ENCODE measurements at places on chromosomes 2 and 18.

DNA sequence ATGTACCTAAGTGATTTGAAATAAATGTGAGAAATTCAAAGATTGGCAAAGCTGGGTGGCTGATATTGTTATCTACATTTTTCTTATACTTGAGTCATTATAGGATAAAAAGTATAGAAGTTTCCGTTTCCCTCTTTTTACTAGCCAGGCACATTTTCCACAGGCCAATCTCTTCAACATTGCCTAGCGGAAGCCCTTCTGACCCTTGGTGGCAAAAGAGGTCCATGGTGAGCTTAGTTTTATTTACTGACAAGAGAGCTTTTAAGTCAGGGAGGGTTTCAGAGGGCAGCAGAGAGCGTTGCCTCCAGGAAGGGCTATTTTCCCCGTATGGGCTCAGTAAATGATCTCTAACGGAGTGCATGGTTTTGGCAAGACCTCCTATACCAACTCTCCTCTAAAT, 15.1 kb upstream of the RHOB start:
- no peak for DNase-seq

DNA sequence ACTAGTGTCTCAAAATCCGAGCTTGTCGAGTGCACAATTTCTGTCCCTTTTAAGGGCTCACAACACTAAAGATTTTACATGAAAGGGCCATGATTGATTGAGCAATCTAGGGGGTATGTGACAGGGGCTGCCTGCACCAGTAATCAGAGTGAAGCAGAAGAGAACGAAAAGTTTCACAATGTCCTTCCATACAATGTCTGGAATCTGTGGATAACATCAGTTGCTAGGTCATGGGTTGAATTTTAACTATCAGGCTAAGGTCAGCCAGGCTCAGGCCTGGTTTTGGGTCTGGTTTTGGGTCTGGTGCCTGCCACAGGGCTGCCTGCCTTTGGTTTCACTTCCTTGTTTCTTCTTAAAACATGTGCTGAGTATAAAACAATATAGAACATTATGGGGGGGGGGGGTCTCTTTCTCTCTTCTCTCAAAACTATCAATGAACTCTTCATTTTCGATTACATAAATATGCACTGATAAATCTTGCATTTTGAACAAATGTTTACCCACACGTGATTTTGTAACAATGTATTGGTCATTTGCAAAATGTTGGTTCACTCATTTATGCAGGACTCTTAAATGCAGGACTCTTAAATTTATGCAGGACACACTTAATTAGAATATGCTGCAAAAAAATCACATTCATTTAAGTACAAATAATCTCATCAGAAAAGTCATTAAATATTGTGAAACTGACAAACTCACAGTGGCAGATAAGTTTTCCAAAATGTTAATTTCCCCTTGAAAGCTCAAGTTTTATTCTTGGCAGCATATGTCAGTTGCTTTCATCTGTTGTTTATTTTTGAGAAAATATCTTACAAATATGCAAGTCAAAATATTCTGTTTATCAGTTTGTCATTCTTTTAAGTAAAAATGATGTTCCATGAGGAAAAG, 290.5 kb upstream of the KYNU start:
- DNase-seq = no peak

- DNase-seq = no peak
These were observed 2.0 kb upstream of the HK2 start for GRCh38 chr2:74831693-74832530.

DNA sequence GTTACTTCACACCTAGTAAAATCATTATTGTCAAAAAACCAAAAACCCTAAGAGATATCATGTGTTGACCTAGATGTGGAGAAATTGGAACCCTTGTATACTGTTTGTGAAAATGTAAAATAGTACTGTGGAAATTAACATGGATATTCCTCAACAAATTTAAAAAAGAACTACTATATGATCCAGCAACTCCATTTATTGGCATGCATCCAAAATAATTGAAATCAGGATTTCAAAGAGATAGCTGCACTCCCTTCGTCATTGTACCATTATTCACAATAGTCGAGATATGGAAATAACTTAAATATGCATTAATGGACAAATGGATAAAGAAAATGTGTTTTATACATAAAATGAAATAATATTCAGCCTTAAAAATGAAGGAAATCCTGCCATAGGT, 105.3 kb upstream of the ZC3H15 start:
- no peak for DNase-seq

DNA sequence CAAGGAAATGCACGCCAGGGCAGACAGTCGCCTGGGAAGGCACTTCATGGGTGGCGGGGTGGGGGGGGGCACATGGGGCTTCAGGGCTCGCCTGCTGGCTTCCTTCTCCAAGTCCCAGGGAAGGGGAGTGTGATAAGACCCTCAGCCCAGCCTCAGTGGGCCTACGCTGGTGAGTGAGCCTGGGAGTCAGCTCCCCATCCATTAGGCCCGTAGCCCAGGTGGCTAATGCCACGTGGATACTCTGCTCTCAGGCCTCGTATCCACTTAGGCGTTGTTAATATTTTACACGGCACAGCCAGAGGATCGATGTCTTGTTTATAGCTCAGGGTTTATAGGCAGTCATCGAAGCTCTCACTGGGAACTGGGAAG, 47.1 kb downstream of the KCNIP3 start:
- DNase-seq = no peak
